SK-N-MC (cell line): ENCODE measurements at places on chromosomes 1 and 21.
A peak's percentile ranks its signal among the peaks of the same experiment; 100 is the strongest.

GRCh38 chr1:228647523-228648444 is 87.5 kb upstream of the RHOU start:
- DNase-seq = peak; percentile 35

- DNase-seq = no peak
Measured at GRCh38 chr1:63593303-63593885, at the start of gene PGM1. TSS of gene PGM1 (plus strand) at chr1:63593411. CDS start at chr1:63593489, 78 bp downstream.

- no peak for DNase-seq
Measured at GRCh38 chr1:117077267-117077666, 17.1 kb downstream of the TTF2 start.

GRCh38 chr1:90721210-90722194 is 4.4 kb upstream of the BARHL2 start:
- DNase-seq = peak; percentile 34

- no peak for DNase-seq
Measured at GRCh38 chr1:97046765-97047420, 325.3 kb downstream of the PTBP2 start.

DNA sequence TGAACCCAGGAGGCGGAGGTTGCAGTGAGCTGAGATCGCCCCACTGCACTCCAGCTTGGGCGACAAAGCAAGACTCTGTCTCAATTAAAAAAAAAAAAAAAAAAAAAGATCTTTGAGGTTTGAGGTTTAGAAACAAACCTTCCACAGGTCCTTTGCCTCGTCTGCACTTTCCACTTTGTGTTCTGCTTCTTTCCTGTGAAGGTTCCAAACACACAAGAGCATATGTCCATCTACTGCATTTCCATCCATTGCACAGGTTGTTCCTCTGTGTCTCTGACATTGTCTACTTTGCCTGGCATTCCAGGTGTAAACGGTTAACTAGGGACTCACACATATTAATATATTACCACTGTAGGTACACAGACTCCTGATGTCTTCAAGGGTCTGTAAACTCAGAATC is 40.1 kb downstream of the DSTYK start:
- DNase-seq = no peak

DNA sequence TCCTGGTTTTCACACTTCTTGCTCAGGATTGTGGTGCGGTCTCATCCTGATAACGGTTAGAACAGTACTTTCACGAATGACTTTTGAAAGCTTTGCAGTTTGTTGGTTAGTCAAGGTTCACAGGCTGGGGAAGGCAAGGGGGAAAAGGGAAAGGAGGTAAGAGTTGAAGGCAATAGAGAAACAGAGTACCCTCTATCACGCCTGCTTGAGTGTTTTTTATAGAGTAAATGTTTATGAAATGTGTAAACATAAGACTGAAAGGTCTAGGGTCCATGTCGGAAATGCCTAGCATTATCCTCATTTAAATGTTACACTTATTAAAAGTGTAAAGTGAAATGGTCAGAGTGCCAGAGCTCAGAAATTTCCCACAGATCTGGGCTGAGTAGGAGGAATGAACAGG is 167.4 kb downstream of the URB2 start:
- DNase-seq = no peak

GRCh38 chr1:10615332-10615731 is 140.6 kb downstream of the PEX14 start:
- no peak for DNase-seq

DNA sequence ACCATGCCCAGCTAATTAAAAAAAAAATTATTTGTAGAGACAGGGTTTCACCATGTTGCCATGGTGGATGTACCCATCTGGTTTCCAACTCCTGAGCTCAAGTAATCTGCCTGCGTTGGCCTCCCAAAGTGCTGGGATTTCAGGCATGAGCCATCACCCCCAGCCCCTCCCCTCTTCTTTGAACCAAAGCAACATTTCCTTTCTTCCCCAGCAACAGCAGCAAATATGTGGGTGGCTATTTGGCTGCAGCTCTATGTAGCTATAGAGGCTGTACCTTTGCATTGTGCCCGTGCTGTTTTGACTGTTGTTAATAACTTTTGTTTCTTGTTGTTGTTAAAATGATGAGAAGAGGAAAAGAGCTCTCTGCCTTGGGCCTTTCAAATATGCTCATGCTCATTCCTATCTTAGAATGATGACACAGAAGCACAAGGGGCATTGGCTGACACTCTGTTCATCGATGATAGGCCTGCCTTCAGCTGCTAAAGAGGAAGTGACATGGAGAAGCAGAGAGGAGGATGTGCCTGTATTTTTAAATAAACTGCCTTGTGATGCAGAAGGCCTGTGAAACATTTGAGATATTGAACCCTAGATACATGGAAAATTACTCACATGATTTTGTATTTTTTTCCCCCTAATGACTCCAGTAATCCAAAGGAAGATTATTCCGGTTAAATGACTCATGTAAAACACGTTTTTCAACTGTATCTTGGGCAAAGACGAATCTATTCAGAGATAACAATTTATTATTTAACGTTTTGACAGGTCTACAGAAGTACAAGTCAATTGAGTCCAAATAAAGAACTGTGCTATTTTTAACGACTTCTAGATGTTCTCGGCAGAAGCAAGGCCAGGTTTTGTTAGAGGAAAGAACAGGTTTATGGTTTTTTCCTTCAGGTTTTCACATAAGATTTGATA is 20.5 kb upstream of the XPR1 start:
- no peak for DNase-seq

DNA sequence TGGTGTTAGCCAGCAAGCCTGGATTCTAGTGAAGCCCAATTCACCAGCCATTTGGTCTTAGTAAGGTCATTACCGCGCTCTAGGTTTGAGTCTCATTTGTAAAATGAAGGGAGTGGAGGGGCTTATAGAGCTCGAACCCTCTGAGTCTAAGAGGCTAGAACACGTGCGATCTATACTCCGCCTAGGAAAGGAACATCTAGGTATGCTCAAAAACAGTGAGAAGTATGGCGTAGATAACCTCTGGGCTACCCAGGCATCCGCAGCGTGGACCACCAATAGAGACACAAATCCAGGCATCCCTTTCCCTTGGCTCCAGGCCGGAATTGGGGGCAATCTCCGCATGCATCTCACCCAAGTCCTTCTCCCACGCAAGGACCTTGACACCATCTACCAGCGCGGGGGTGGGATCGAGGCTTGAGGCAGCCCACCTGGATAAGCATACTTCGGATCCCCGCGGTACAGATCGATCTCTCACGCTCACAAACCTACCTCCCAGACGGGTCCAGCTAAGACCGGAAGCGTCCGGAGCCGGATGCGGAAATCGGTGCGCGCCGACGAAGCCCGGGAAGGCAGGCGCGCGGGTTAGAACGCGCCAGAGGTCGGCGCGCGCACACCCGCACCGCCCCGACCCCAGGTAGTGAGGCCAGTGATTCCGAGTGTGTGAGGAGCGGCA is at the start of gene METTL25B:
Gene METTL25B (plus strand): TSS at position 544 of the 673 bp plus-strand sequence. CDS start 636 bp downstream, outside the sequence.
- DNase-seq = no peak

DNA sequence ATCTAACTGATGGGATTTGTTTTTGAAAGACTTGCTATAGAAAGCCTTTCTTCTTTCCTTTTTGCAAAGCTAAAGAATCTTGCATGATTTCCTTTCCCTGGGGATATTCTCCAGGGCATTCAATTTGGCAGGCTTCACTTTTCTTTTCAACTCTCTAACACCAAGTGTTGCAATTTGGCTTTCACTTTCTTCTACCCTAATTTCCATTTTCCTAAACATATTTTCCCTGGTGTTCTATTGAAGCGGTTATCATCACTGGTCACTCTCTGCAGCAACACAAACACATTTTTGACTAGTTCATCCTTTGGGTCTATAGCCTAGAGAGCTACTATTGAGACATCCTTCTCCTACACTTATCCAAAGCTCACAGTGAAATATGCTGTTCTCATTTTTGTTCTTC is 424.5 kb downstream of the NEGR1 start:
- DNase-seq = peak; percentile 85

DNA sequence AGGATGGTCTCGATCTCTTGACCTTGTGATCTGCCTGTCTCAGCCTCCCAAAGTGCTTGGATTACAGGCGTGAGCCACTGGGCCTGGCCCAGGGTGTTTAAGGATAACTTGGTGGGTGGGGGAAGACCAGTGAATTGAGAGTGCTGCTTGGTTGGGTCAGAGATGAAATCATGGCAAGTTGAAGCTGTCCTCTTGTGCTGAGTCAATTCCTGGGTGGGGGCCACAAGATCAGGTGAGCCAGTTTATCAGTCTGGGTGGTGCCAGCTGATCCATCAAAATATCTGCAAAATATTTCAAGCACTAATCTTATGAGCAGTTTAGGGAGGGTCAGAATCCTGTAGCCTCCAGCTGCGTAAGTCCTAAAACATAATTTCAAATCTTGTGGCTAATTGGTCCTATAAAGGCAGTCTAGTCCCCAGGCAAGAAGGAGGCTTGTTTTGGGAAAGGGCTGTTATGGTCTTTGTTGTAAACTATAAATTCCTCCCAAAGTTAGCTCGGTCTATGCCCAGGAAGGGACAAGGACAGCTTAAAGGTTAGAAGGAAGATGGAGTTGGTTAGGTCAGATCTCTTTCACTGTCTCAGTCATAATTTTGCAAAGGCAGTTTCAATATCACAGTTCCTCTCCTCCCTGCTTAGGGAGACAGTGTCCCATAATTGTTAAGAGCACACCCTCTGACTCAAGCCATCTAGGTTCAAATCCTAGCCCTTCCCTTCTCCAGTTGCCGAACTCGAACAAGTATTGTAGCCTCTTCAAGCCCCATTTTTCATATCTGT is 66.8 kb upstream of the BACH1 start:
- DNase-seq = no peak

DNA sequence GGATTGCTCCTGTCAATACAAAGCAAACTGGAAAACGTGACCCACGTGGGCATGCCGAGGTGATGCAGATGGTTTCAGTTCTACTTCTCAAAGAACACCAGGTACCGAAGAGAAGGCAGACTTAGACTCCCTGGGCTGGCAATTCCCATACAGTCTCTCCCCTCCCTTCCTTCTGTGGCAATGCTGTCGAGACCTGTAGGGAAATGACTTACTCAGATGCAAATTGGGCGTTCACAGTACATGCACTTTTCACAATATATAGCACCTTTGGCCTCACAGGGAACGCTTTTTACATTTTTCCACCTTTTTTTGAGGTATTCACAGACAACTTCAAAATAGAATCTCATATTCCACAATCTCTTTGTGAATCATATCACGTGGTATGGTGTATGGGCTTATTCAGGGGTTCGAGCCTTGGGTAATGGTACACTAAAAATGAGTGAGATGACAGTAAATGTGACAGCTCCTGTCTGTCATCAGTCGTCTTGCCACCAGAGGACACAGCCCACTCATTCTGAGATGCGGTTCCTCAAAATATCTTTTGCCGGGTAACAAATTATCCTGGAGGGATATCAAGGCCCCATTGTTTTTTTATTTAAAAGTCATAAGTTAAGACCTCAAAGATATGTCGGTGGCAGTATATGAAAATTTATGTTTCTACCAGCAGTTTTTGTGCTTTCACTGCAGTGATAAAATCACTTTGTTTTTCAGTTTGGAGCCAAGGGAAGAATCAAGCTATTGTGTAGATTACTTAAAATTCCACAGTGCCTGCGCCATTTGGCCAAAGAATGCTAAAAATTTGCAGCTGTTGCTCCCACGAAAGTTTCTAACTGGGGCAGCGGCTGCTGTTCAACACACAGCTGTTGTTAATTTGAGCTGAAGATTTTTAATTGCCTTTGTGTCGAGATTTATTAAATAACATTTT is 168.4 kb downstream of the ZZZ3 start:
- DNase-seq = peak; percentile 48

GRCh38 chr1:59070610-59071009 is 226.3 kb upstream of the FGGY start:
- no peak for DNase-seq

GRCh38 chr1:22362626-22363402 is 88.8 kb upstream of the ZBTB40 start:
- no peak for DNase-seq

DNA sequence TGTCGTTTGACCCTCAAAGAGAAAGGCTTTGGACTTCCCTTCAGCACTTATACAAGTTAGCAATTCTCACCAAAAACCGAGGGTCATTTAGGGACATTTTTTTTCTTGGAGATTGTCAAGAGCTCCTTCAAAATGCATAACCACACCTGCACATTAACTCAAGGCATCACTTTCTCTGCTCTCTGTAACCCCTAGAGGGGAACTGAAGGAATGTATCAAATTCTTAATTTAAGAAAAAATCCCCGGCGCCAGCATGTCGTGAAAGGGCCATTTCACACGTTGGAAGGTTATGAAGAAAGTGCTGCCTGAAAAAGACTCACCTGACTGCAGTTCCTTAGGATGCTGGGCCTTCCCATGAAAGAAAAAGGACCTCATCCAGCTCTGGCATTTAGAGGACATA is 131.6 kb upstream of the ZC3H12A start:
- no peak for DNase-seq

GRCh38 chr1:62998845-62999649 is 215.1 kb downstream of the ATG4C start:
- no peak for DNase-seq

DNA sequence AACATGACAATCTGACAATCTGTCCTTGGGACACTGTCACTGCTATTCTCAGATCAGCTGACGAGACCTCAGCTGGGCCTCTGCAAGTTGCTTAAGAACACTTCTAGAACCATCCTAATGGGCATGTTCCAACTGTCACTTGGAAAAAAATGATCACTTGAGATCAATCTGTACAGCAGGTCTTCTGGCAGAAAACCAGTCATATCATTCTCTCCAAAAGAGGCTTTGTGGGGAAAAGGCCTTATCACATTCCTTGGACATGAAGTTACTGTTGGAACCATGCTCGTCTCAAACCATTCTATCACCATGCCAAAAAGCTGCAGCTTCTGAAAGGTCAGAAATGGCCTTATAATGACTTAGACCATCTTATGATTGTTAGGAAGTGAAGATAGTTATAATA is 744.2 kb downstream of the USP25 start:
- no peak for DNase-seq

DNA sequence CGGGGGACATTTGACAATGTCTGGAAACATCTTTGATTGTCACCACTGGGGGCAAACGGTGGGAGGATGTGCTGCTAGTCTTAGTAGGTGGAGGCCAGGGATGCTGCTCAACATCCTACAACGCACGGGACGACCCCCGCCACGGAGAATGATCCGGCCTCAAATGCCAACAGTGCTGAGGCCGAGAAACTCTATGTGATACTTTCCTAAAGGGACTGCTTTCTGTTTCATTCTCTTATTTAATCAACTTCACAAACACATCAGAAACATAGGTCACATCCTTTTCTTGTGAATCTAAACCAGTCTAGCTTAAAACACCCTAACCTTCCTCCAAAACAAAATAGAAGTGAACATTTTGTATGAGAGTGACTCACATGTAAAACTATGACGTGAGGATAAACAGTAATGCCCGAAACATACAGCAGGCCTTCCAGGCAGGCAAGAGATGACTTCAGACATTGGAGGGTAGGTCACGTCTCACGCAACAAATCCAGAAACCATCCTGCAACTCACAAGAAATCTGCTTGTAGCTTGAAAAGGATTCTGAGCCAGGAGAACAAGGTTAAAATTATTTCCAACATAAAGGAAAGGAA is 37.2 kb upstream of the ETS2 start:
- DNase-seq = no peak
